ENCODE measurements at places on chromosomes 6 and 20. TPM values are rescaled to one million over a fixed set of nuclear protein-coding genes. Genes with fewer than 3 reads are reported as not detected.

DNA sequence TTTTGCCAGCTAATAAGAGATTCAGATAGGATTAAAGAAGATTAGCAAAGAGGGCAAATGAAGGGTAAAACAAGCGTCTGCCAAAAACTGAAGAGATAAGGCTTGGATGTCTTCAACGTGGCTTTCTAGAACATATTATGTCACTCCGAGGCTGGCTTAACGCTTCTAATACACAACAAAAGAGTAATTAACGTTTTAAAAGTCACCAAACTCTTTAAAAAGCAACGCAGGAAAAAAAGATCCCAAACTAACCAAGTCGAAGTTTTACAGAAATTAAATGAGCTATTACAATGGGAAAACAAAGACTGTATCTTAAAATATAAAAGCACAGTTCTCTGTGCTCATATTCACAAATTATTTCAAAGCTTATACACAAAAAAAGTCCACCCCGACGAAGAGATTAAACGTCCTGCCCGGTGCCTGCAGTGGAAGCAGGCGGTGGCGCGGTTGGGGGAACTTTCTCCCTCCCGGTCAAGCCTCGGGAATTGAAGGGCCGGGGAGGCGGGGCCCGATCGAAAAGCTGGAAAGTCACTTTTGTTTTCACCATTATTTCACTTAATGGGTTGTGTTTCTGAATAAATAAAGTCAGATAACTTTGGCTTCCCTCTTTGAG lies 1.2 kb downstream of the MAK start:
- no peak overlapping the region for H3K27ac ChIP-seq
- peak overlapping the region; percentile 83 for H3K4me3 ChIP-seq
- H3K4me1 ChIP-seq, result no peaks in the 10 kb centered on the region
- peaks cover 44% of the 10 kb centered on the region for H3K27me3 ChIP-seq

- H3K36me3 ChIP-seq, result no peaks in the 10 kb centered on the region
- H3K4me3 ChIP-seq, result no peak overlapping the region
- H3K4me1 ChIP-seq, result no peaks in the 10 kb centered on the region
- H3K27ac ChIP-seq, result no peak overlapping the region
- H3K27me3 ChIP-seq, result no peaks in the 10 kb centered on the region
- no peak for DNase-seq
These were observed 145.4 kb downstream of the BFSP1 start for GRCh38 chr20:17385798-17386197.

DNA sequence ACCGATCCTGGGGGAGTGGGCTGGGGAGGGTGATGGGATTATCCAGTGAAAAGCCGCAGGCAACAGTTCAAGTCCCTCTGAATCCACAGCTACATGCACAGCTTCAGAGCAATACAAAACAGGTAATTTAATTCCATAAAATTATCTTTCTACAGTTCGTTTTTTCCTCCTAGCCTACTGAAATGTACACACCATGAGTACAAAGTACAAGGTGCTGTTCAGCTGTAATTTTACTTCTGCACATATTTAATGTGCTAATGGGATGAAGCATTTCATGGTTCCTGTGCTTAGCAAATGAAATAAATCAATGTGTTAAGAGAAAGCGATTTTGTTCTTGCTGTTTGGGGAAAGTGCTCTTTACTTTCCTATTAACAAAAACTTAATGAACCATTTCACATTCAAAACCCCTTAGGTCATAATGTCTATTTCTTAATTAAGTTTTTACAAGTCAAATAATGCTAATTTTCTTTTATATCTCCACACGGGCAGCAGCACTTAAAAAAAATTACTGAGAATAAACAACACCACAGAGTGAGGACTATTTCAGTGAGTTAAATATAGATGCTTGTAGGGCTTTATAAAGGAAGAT lies 71.8 kb downstream of the INSM1 start:
- H3K4me3 ChIP-seq, result no peak overlapping the region
- no peak overlapping the region for H3K27ac ChIP-seq
- DNase-seq, result no peak
- H3K4me1 ChIP-seq, result no peaks in the 10 kb centered on the region
- no peaks in the 10 kb centered on the region for H3K27me3 ChIP-seq

DNA sequence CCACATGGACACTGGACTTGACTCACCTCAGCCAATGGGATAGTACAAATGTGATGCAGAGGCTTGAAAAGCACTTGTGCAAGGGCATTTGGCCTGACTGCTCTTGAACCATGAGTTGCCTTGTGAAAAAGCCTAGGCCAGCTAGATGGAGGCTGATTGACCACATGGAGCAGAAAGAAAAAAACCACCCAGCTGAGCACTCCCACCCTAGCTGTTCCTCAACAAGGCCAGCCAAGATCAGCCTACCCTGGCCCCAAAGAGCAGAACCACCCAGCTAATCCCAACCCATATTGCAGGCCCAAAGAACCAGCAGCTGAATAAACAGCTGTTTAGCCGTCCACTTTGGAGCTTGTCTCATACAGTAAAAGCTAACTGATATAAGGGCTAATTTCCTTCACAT lies 36.7 kb downstream of the PXDC1 start:
- H3K27me3 ChIP-seq, result no peaks in the 10 kb centered on the region
- H3K4me3 ChIP-seq, result no peak overlapping the region
- no peak overlapping the region for H3K27ac ChIP-seq
- DNase-seq, result no peak
- H3K36me3 ChIP-seq, result no peaks in the 10 kb centered on the region

- peaks cover 67% of the 10 kb centered on the region for H3K27me3 ChIP-seq
- H3K4me3 ChIP-seq, result no peak overlapping the region
- no peaks in the 10 kb centered on the region for H3K4me1 ChIP-seq
- H3K27ac ChIP-seq, result no peak overlapping the region
- peak; percentile 88 for DNase-seq
These were observed 8.5 kb downstream of the TRIM15 start for GRCh38 chr6:30171677-30172471.

DNA sequence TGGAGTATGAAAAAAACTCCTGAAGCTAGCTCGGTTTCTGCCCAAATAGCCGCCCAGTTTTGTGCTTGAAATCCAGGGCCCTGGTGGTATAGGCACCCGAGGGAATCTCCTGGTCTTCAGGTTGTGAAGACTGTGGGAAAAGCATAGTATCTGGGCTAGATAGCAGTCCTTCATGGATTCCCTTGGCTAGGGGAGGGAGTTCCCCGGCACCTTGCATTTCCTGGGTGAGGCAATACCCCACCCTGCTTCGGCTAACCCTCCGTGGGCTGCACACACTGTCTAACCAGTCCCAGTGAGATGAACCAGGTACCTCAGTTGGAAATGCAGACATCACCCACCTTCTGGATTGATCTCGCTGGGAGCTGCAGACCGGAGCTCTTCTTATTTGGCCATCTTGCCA lies 184.5 kb upstream of the SLC35B3 start:
- no peak for DNase-seq
- no peaks in the 10 kb centered on the region for H3K36me3 ChIP-seq
- no peaks in the 10 kb centered on the region for H3K4me1 ChIP-seq
- H3K27ac ChIP-seq, result no peak overlapping the region
- no peaks in the 10 kb centered on the region for H3K27me3 ChIP-seq
- H3K4me3 ChIP-seq, result no peak overlapping the region

- H3K36me3 ChIP-seq, result no peaks in the 10 kb centered on the region
- H3K4me3 ChIP-seq, result no peak overlapping the region
- H3K27me3 ChIP-seq, result no peaks in the 10 kb centered on the region
- no peak for DNase-seq
These were observed 40.6 kb downstream of the SIRPA start for GRCh38 chr20:1935696-1936366.

- no peak overlapping the region for H3K4me3 ChIP-seq
- peaks cover 72% of the 10 kb centered on the region for H3K36me3 ChIP-seq
- peaks cover 5% of the 10 kb centered on the region for H3K4me1 ChIP-seq
These were observed 122.0 kb downstream of the AGPAT4 start for GRCh38 chr6:161151660-161152526.

DNA sequence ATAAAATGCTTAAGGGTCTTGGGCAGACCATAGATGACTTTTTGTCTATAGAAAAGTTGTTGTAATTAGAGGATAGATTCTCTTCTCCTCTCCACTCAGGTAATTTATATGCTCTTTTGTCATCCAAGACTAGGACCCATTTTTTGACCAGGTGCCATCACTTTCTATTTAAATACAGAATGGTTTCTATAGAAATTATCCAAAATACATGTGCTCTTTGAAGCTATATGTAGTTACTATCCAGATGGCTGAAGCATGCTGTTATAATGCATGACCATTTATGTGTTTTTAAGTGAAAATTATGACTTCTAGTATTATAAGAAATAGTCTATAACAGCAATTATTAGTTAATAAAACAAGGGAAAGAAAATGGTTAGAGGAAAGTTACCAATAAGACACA lies 3.0 kb upstream of the MLIP start:
- no peak overlapping the region for H3K4me3 ChIP-seq
- no peaks in the 10 kb centered on the region for H3K36me3 ChIP-seq
- no peak overlapping the region for H3K27ac ChIP-seq
- no peaks in the 10 kb centered on the region for H3K27me3 ChIP-seq
- H3K4me1 ChIP-seq, result no peaks in the 10 kb centered on the region

GRCh38 chr6:17710331-17710730 lies 3.6 kb upstream of the NUP153 start:
- H3K27ac ChIP-seq, result no peak overlapping the region
- H3K4me1 ChIP-seq, result peaks cover 4% of the 10 kb centered on the region
- no peaks in the 10 kb centered on the region for H3K27me3 ChIP-seq
- H3K4me3 ChIP-seq, result no peak overlapping the region
- no peak for DNase-seq
- H3K36me3 ChIP-seq, result no peaks in the 10 kb centered on the region

- H3K27me3 ChIP-seq, result peaks cover 13% of the 10 kb centered on the region
- no peaks in the 10 kb centered on the region for H3K36me3 ChIP-seq
- no peaks in the 10 kb centered on the region for H3K4me1 ChIP-seq
- DNase-seq, result no peak
- no peak overlapping the region for H3K27ac ChIP-seq
- H3K4me3 ChIP-seq, result no peak overlapping the region
These were observed 3.7 kb upstream of the RAET1E start for GRCh38 chr6:149901444-149902140.

DNA sequence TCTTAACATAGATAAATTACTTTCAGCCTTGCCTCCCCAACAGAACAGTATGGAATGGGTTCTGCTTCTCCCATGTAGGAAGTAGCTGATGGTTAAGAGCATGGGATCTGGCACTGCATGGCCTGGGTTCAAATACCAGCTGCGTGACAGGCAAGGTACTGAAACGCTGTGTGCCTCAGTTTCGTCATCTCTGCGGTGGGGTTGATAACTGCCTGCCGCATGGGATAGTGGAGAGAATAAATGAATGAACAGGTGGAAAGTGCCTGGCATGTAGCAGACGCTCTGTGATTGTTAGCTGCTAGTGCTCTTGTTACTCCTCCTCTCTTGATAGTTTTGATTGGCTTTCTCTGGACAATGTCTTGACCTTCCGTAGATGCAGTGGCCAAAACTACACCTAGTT lies 213.3 kb downstream of the ZDHHC14 start:
- H3K36me3 ChIP-seq, result no peaks in the 10 kb centered on the region
- no peaks in the 10 kb centered on the region for H3K27me3 ChIP-seq
- no peak overlapping the region for H3K4me3 ChIP-seq
- DNase-seq, result no peak
- no peaks in the 10 kb centered on the region for H3K4me1 ChIP-seq

GRCh38 chr6:163922562-163922961 lies 508.0 kb downstream of the QKI start:
- H3K36me3 ChIP-seq, result no peaks in the 10 kb centered on the region
- no peak overlapping the region for H3K27ac ChIP-seq
- no peaks in the 10 kb centered on the region for H3K27me3 ChIP-seq
- DNase-seq, result no peak
- no peak overlapping the region for H3K4me3 ChIP-seq

The RAB44 gene
- not detected for total RNA-seq

The FILIP1 gene
- total RNA-seq, result 0.70 TPM

The SPO11 gene
- not detected for total RNA-seq

The TSPO2 gene
- not detected for total RNA-seq

The IYD gene
- total RNA-seq, result not detected

The POU5F1 gene
- total RNA-seq, result 106 TPM

The PLCB1 gene
- total RNA-seq, result 14.9 TPM
